ENCODE measurements at places on chromosomes 6 and 20.

- no peak for DNase-seq
These were observed 1219.0 kb upstream of the EYS start for GRCh38 chr6:66926060-66926459.

- no peak for DNase-seq
These were observed 221.8 kb downstream of the KIF16B start for GRCh38 chr20:16351415-16351814.

- DNase-seq: no peak
These were observed 48.8 kb downstream of the ZFP64 start for GRCh38 chr20:52142757-52143156.

GRCh38 chr6:11279284-11279689, 46.8 kb upstream of the NEDD9 start:
- DNase-seq: no peak

GRCh38 chr20:45067558-45067957, 33.4 kb downstream of the KCNS1 start:
- no peak for DNase-seq

DNA sequence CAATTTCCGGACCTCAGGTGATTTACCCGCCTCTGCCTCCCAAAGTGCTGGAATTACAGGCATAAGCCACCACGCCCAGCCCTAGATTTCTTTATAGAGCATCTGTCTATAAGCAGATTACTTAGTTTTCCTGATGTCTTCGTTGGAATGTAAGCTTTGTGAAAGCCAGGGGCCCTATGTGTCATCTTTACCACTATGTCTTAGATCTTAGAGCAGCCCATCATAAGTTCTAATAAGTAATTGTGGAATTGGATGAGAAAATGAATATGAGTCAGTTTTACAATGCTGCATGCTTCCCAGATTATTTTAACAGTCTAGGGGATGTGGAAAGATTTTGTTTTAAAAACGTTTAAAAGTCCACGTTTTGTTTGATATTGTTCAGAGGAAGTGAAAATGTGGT, 9.1 kb upstream of the ZBTB2 start:
- no peak for DNase-seq

- DNase-seq: peak; percentile 65
These were observed 74.1 kb downstream of the LAMA4 start for GRCh38 chr6:112180095-112180820.

DNA sequence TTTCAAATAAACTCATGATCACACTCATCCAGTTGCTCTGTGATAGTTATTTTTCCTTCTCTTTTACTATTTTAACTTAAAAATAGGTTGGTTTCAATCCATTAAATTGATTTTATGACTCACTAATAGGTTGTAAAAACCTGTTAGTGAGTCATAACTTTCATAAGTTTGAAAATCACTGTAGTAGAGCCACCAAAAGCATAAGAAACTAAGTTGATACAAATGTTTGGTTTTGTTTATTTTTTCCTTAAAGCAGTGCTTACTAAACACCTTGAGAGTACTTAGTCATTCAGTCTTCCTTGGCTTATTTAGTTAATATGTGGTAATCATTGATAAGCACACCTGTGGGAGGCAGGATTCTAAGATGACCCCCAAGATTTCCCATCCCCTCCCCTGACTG, 312.1 kb upstream of the MAN1A1 start:
- no peak for DNase-seq

DNA sequence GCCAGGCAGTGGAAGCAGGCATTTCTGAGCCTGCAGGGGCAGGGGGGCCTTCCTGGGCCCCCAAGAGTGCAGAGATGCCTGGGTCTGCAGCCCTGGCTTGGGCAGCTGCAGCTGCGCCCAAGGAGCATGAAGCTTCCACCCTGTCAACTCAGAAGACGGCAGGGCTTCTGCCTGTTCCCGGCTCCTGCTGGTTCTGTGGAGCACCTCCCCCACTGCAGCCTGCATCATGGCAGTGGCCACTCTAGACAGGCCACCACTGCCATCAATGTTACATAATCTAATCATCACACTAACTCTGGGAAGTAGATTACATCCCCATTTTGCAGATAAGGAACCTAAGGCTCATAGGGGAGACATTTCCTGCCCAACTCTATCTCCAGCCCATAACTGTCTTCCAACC, 21.1 kb upstream of the TOP1 start:
- no peak for DNase-seq

- no peak for DNase-seq
These were observed 4.6 kb upstream of the IER3 start for GRCh38 chr6:30748851-30749540.

DNA sequence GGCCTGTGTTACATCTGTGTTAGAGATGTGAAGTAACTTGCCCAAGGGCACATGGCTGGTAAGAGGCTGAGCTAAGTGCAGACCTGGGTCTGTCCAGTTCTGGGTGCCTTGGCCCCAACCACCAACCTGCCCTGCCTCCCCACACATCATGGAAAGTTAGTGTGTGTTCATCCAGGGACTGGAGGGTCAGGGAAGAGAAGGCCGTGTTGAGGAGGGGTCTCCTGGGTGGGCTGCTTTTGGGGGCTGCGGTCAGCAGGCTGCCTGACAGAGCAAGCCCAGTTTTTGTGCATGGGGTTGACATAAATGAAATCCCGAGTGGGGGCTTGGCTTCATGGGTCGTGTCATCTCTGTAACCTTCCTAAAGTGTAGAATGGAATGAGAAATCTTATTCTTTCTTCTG, 10.9 kb downstream of the PYGB start:
- no peak for DNase-seq

- no peak for DNase-seq
These were observed 22.1 kb upstream of the TRDN start for GRCh38 chr6:123658848-123659247.

DNA sequence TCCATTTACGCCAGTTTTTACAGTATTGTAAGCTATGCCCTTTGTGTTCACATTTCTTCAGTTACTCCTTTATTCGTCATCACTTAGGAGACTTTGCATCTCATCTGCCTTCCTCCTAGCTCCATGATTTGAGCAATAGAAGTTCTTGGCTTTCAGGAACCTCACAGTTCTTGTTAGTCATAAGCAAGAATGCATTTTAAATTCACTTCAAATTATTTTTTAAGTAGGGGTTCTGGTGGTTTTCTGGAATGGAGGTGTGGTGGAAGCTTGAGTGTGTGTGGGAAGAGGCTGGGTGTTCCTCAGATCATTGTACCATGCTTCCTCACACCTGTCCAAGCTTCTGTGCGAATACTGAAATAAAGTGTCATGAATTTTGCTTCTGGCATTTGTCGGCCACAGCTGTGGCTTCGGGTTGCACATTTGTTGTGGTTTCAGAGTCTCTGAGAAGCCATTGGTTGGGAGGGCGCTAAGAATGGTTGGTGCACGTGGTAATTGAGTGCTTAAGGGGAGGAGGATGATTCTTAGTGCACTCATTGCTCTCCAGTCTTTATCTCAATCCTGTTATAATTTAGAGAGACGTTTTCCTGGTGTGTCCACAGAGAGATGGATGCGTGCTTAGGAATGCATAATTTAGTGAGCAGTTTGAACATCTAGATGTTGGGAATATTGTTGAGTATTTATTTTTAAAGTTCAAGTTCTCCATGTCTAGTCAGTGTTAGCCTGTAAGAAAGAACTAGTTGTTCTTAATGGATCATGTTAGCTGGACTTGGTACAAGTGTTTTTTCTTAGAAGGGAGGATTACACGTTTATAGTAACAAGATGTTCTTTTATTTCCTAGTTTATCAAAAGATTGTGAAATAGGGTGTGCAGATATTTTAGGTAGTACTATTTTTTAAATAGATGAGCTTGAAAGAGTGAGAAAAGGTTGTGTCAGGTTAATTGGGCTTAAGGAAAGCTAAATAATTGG, 31.9 kb downstream of the FOXO3 start:
- DNase-seq: peak; percentile 20

GRCh38 chr6:139311831-139312230, 20.0 kb upstream of the TXLNB start:
- DNase-seq: no peak

DNA sequence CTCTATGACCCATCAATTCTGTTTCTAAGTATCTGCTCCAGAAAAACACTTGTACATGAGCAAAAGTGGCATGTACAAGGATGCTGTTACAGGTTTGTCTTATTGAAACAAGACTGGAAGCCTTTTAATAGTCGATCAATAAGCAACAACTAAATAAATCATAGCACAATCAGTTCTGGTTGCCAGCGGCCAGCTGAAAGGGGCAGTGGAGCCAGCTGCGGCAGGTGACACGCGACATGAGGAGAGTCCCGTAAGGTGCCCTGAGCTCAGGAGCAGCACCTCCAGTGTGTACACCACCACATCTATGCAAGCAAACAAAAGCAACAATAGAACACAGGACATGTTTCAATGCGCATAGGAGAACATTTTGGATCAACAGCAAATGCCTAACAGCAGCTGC, 20.7 kb upstream of the NNAT start:
- DNase-seq: no peak

Measured in stimulated activated CD4-positive, alpha-beta T cell treated with anti-CD3 and anti-CD28 coated beads, Interleukin-12 subunit alpha, Interleukin-12 subunit beta, amount 100 ng/mL, for 48 hours (primary cell).